IPS DF 6.9 (cell line): ENCODE measurements at places on chromosomes 3 and 15.

GRCh38 chr3:136690599-136690998, 61.6 kb downstream of the STAG1 start:
- no peak overlapping the region for H3K27ac ChIP-seq
- H3K4me1 ChIP-seq, result no peaks in the 10 kb centered on the region
- no peaks in the 10 kb centered on the region for H3K27me3 ChIP-seq
- no peaks in the 10 kb centered on the region for H3K36me3 ChIP-seq
- no peak for DNase-seq

DNA sequence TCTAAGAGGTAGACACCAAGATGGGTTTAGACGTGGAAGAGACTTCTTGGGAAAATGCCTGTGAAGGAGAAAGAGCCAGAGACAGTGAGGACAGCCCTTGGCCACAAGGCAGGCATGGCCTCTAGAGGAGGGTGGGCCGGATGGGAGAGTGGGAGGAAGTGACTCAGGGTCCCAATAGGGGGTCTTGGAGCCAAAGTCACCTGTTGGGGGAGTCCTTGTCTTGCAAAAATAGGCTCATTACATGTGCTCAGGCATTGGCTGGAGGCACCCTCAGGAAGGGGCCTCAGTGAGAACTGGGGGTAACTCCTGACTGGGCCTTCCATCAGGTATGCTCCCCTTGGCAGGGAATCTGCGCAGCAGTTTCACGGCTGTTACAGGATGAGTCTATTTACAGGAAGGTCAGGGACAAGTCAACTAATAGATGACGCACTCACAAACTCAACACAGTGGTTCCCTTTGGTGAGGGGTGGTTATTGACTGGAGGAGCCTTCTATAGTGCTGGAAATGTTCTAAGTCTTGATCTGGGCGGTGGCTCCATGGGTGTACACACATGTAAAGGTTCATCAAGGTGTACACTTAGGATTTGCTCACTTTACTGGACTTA, 259.6 kb downstream of the XXYLT1 start:
- no peaks in the 10 kb centered on the region for H3K27me3 ChIP-seq
- no peak overlapping the region for H3K4me3 ChIP-seq
- no peaks in the 10 kb centered on the region for H3K36me3 ChIP-seq
- H3K27ac ChIP-seq, result no peak overlapping the region
- DNase-seq, result no peak

GRCh38 chr3:124459678-124460077, 270.6 kb upstream of the UMPS start:
- no peaks in the 10 kb centered on the region for H3K36me3 ChIP-seq
- no peaks in the 10 kb centered on the region for H3K27me3 ChIP-seq
- H3K27ac ChIP-seq, result no peak overlapping the region
- no peak for DNase-seq
- H3K4me3 ChIP-seq, result no peak overlapping the region
- H3K4me1 ChIP-seq, result no peaks in the 10 kb centered on the region

- no peaks in the 10 kb centered on the region for H3K4me1 ChIP-seq
- H3K27ac ChIP-seq, result no peak overlapping the region
- peaks cover 4% of the 10 kb centered on the region; the same call in 1 of the 2 replicates for H3K27me3 ChIP-seq
- no peak overlapping the region for H3K4me3 ChIP-seq
Observed at GRCh38 chr3:127339928-127340861, 52.3 kb upstream of the PRR20G start.

DNA sequence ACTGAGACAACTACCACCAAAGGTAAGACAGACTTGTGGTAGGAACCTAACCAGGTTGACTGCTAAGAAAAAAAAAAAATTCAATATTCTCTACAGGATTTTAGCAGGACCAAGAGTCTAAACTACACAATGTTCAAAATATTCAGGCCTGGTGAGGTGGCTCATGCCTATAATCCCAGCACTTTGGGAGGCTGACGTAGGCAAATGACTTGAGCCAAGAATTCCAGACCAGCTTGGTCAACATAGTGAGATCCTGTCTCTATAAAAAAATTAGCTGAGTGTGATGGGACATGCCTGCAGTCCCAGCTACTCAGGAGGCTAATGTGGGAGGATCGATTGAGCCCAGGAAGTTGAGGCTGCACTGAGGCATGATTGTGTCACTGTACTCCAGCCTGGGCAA, 341.6 kb upstream of the WNT5A start:
- no peaks in the 10 kb centered on the region for H3K27me3 ChIP-seq
- H3K27ac ChIP-seq, result no peak overlapping the region
- H3K36me3 ChIP-seq, result no peaks in the 10 kb centered on the region

- H3K27me3 ChIP-seq, result no peaks in the 10 kb centered on the region
- no peak overlapping the region for H3K27ac ChIP-seq
- no peak for DNase-seq
- peaks cover 4% of the 10 kb centered on the region; the same call in 1 of the 2 replicates for H3K4me1 ChIP-seq
- H3K36me3 ChIP-seq, result no peaks in the 10 kb centered on the region; the same call in 1 of the 2 replicates
Observed at GRCh38 chr15:29051422-29051821, 165.6 kb downstream of the APBA2 start.
